ENCODE measurements at places on chromosomes 16 and 17.
A peak's percentile ranks its signal among the peaks of the same experiment; 100 is the strongest.

- H3K36me3 ChIP-seq, result no peaks in the 10 kb centered on the region
- no peaks in the 10 kb centered on the region for H3K27me3 ChIP-seq
- no peak for DNase-seq
- H3K27ac ChIP-seq, result no peak overlapping the region
- no peak overlapping the region for H3K4me3 ChIP-seq
Observed at GRCh38 chr17:42924891-42925290, 24.3 kb downstream of the G6PC1 start.

DNA sequence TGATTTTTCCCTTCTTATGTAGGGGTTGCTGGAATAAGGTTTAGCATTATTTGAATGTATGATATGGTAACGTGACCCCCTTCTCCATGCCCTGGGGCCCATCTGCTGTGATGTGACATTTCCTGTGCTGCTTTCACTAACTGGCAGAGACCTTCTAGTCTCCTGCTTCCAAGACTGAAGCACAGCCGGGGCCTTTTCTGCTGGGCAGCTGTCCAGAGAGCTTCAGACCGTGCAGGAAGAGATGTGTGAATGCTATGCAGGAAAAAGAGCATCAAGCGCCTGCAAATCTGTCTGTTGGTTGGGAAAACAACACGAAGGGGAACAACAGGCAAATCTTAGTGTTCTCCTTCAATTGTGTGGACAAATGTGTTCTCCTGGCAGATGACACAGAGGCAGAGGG is 128.5 kb downstream of the SPACA3 start:
- H3K4me3 ChIP-seq, result no peak overlapping the region
- H3K27ac ChIP-seq, result no peak overlapping the region
- DNase-seq, result peak; percentile 87
- H3K4me1 ChIP-seq, result peaks cover 15% of the 10 kb centered on the region

DNA sequence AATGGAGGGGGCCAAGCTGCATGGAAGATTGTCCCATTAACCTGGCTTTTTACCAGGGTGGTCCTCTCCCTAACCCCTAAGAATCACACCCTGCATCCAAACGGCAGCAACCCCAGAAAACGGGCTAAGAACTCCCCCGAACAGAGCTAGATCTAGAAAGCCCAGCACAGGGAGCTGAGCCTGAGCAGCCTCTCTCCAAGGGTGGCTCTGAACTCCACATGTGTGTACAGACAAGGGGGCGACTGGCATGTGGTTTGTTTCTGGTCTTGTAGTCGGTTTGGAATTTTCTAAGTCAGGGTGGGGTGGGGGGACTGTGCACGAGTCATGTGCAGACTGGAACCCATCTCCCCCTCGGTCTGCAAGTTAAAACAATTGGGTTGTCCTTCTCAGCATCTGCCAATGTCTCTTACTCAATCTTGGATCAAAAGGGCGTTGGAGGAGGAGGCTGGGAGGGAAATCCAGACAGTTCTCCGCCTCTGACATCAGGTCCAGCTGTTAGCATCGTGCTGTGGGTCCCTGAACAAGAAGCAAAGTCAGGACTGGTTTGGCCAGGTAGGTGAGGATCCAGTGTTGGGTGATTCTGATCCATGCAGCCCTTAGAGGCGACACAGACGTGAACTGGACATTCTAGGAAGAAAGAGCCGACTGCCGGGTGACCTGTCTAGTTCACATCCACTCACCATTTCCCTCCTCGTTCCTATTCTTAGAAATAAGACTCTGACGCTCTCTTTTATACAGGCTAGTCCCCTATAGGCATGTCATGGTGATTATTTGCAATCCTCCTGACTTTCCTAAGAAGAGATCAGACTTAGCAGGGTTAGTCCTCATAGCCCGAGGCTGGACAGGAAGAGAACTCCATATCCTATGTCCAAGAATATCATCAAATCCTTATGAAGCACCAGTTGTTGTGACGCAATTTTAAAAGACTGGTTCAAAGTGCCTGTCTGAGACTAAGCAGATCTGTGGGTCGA is 381.8 kb downstream of the SOX9 start:
- no peak overlapping the region for H3K27ac ChIP-seq
- DNase-seq, result peak; percentile 60
- peaks cover 2% of the 10 kb centered on the region for H3K4me1 ChIP-seq
- no peak overlapping the region for H3K4me3 ChIP-seq
- H3K27me3 ChIP-seq, result no peaks in the 10 kb centered on the region

- H3K4me3 ChIP-seq, result no peak overlapping the region
- H3K27me3 ChIP-seq, result no peaks in the 10 kb centered on the region
- H3K36me3 ChIP-seq, result no peaks in the 10 kb centered on the region
- peaks cover 7% of the 10 kb centered on the region for H3K4me1 ChIP-seq
- no peak for DNase-seq
- H3K27ac ChIP-seq, result no peak overlapping the region
Observed at GRCh38 chr16:5374184-5374583, 276.6 kb upstream of the EEF2KMT start.

DNA sequence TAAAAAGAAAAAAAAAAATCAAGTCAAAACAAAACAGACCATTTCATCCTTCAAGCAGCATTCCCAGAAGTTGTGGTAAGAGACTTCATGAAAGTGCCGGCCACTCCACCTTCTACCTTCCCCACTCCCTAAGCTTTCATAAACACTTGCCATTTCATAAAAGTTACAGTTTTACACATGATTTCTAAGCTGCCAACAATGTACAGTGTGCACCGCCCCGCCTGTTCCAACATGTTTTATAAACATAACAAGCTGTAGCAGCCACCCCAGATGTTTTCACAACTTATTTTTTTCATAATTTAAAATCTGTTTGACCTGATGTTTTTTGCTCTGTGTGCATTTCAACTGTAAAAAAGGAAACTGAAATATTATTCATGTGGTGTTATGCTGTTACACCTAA is 608.1 kb downstream of the TOX3 start:
- no peaks in the 10 kb centered on the region for H3K36me3 ChIP-seq
- H3K27ac ChIP-seq, result no peak overlapping the region
- DNase-seq, result peak; percentile 4
- H3K27me3 ChIP-seq, result no peaks in the 10 kb centered on the region

GRCh38 chr16:66176731-66177130 is 189.8 kb upstream of the CDH5 start:
- peaks cover 11% of the 10 kb centered on the region for H3K4me1 ChIP-seq
- no peak overlapping the region for H3K4me3 ChIP-seq
- no peaks in the 10 kb centered on the region for H3K27me3 ChIP-seq
- no peak for DNase-seq
- H3K36me3 ChIP-seq, result no peaks in the 10 kb centered on the region
- no peak overlapping the region for H3K27ac ChIP-seq

- peaks cover 21% of the 10 kb centered on the region for H3K4me1 ChIP-seq
- H3K27ac ChIP-seq, result no peak overlapping the region
- no peak for DNase-seq
- no peaks in the 10 kb centered on the region for H3K27me3 ChIP-seq
Observed at GRCh38 chr16:57113042-57113453, 20.7 kb downstream of the CPNE2 start.

- H3K4me3 ChIP-seq, result peak overlapping the region; percentile 51
- no peak overlapping the region for H3K27ac ChIP-seq
- no peak for DNase-seq
- peaks cover 20% of the 10 kb centered on the region for H3K4me1 ChIP-seq
- peaks cover 2% of the 10 kb centered on the region for H3K36me3 ChIP-seq
Observed at GRCh38 chr17:45246861-45247428, 14.9 kb downstream of the SPATA32 start.

DNA sequence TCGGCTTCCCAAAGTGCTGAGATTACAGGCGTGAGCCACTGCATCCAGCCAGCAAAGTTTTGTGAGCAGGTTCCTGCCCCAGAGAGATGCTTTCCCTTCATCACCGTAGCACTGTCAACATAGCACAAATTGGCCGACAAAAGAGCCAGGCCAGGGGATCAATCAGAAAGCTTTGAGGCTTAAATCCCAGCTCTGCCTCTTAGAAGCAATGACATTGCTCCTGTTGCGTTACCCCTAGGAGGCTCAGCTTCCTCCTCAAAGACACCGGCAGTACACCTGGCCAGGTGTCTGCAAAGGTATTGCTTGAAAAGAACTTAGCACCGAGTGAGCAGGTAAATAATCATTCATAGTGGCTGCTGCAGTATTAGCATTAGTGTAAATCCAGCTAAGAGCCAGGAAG is 86.5 kb downstream of the NDE1 start:
- H3K4me3 ChIP-seq, result no peak overlapping the region
- no peaks in the 10 kb centered on the region for H3K4me1 ChIP-seq
- no peaks in the 10 kb centered on the region for H3K36me3 ChIP-seq

DNA sequence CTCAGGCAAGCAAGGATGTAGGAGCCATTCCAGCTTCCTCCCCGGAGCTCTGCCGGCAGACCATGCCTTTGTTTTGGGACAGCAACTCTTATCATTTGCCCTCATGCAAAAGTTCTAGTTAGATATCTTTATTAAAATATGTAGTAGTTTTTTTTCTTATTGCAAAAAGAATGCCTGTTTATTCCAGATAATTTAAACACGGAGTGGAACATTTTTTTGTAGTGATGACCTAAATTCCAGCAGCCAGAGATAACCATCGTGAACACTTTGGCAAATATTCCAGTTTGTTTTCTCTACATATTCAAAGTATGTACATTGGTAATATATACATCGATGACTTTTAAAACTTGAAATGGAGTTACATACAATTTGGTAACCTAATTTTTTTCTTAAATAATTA is 54.8 kb downstream of the CRISPLD2 start:
- no peak for DNase-seq
- no peaks in the 10 kb centered on the region for H3K27me3 ChIP-seq
- H3K36me3 ChIP-seq, result peaks cover 2% of the 10 kb centered on the region
- H3K4me1 ChIP-seq, result peaks cover 2% of the 10 kb centered on the region
- H3K4me3 ChIP-seq, result no peak overlapping the region

- no peak overlapping the region for H3K27ac ChIP-seq
- peaks cover 26% of the 10 kb centered on the region for H3K4me1 ChIP-seq
- H3K36me3 ChIP-seq, result peaks cover 16% of the 10 kb centered on the region
- peaks cover 20% of the 10 kb centered on the region for H3K27me3 ChIP-seq
Observed at GRCh38 chr16:65117811-65118448, 3.9 kb downstream of the CDH11 start.

DNA sequence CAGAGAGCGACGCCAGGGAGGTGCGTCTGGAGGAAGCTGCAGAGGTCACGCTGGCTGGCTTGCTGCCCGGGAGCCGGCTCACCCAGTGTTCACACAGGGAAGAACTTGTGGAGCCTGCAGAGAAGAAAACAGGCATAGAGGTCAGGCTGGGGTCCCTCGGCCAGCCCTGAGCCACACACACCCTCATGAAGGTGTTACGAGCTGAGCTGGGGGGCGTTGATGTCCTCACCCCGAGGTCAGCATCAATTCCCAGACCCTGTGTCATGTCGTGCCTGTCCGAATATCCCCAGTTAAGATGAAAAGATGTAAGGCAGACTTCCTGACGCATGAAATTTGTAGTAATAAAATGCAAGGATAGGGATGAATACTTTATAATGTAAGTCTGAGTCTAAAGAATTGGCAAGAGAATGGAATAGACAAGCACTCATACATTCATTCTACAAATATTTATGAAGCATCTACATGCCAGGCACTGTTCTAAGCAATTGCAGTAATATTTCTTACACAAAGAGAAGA is 77.1 kb downstream of the USP31 start:
- no peak overlapping the region for H3K27ac ChIP-seq
- H3K27me3 ChIP-seq, result no peaks in the 10 kb centered on the region
- H3K4me3 ChIP-seq, result no peak overlapping the region
- H3K4me1 ChIP-seq, result peaks cover 8% of the 10 kb centered on the region

- DNase-seq, result no peak
- no peak overlapping the region for H3K4me3 ChIP-seq
- no peaks in the 10 kb centered on the region for H3K4me1 ChIP-seq
- H3K27me3 ChIP-seq, result no peaks in the 10 kb centered on the region
Observed at GRCh38 chr16:22628994-22629393, 118.3 kb downstream of the NPIPB5 start.

DNA sequence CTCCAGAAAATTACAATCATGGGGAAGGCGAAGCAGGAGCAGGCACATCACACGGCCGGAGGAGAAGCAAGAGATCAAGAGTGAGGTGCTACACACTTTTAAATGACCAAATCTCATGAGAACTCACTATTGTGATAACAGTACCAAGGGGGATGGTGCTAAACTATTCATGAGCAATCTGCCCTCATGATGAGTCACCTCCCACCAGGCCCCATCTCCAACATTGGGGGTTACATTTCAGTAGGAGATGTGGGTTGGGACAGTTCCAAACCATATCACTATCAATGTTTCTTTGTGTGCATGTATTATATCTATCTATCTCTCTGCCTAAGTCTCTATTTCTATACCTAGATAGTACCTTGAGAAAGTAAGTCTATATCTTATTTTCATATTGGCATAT is 724.8 kb downstream of the CDH11 start:
- H3K36me3 ChIP-seq, result no peaks in the 10 kb centered on the region
- no peak for DNase-seq
- H3K27me3 ChIP-seq, result no peaks in the 10 kb centered on the region
- no peak overlapping the region for H3K4me3 ChIP-seq

- no peak overlapping the region for H3K27ac ChIP-seq
- no peaks in the 10 kb centered on the region for H3K27me3 ChIP-seq
- peak; percentile 10 for DNase-seq
- no peak overlapping the region for H3K4me3 ChIP-seq
- H3K36me3 ChIP-seq, result no peaks in the 10 kb centered on the region
Observed at GRCh38 chr17:9520649-9521048, 55.0 kb downstream of the STX8 start.

DNA sequence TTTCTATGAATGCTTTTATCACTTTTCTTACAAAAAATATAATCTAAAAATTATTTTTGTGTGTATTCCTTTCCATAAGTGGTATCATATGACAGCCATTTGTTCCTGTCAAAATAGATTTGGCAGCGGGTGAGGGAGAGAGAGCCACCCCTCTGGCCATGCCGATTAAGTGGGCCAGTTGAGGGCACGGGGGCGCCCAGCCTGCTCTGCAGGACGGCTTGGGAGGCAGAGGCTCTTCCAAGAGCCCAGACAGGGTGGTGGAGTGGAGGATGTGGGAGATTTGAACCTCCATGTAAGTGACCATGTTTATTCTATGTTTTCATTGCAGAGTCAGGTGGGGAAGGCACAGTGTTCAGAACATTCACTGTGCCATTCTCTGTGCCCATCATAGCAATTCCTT is 88.8 kb downstream of the IRX3 start:
- peaks cover 13% of the 10 kb centered on the region for H3K27me3 ChIP-seq
- DNase-seq, result no peak
- H3K36me3 ChIP-seq, result no peaks in the 10 kb centered on the region
- H3K4me1 ChIP-seq, result peaks cover 18% of the 10 kb centered on the region

GRCh38 chr17:82608816-82609215 is 39.4 kb downstream of the WDR45B start:
- H3K27ac ChIP-seq, result no peak overlapping the region
- H3K36me3 ChIP-seq, result peaks cover 53% of the 10 kb centered on the region
- no peak overlapping the region for H3K4me3 ChIP-seq
- no peak for DNase-seq
- H3K4me1 ChIP-seq, result peaks cover 5% of the 10 kb centered on the region

GRCh38 chr16:73183611-73184092 is 135.7 kb upstream of the ZFHX3 start:
- DNase-seq, result peak; percentile 82
- H3K27me3 ChIP-seq, result no peaks in the 10 kb centered on the region
- H3K4me3 ChIP-seq, result no peak overlapping the region
- no peaks in the 10 kb centered on the region for H3K36me3 ChIP-seq

GRCh38 chr17:7548585-7549400 is at the start of gene TNFSF12:
TNFSF12 (plus strand) TSS chr17:7549058; CDS start chr17:7549154, 96 bp downstream.
- H3K27me3 ChIP-seq, result no peaks in the 10 kb centered on the region
- peaks cover 19% of the 10 kb centered on the region for H3K4me1 ChIP-seq
- H3K4me3 ChIP-seq, result peak within 1 kb of the TSS; percentile 72

Measured in muscle of leg (tissue), 16 donors.